Keratinocyte (primary cell): ENCODE measurements at places on chromosomes 2 and 18.

DNA sequence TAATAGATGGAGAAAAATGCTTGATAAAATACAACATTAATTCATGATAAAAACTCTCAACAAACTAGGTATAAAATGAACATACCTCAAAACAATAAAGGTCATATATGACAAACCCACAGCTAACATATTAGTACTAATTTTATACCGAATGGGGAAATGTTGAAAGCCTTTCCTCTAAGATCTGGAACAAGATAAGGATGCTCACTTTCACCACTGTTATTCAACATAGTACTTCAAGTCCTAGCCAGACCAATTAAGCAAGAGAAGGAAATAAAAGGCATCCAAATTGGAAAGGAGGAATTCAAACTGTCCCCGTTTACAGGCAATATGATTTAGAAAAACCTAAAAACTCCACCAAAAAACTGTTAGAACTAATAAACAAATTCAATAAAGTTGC lies 61.5 kb upstream of the CTIF start:
- no peaks in the 10 kb centered on the region for H3K4me1 ChIP-seq
- peaks cover 6% of the 10 kb centered on the region for H3K27me3 ChIP-seq
- no peak overlapping the region for H3K27ac ChIP-seq
- H3K4me3 ChIP-seq = no peak overlapping the region

DNA sequence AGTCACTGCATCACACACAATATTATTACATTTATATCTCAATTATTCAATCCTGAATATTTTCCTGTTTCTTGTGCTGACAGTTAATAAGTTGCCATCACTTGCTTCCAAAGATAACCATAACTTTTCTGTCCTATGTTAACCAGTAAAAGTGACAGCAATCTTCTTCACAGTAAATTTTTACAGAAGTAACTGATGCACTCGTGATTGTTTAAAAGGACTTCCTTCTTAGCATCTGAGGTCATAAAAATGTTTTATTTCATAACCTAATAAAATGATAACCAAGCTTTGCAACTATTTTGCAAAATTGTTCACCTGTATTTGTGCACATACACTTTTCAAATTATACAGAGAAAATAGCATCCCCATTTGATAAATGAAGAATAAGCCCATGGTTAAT lies 20.6 kb upstream of the ANKRD62 start:
- DNase-seq = no peak
- no peaks in the 10 kb centered on the region for H3K27me3 ChIP-seq
- H3K4me3 ChIP-seq = no peak overlapping the region
- no peaks in the 10 kb centered on the region for H3K36me3 ChIP-seq
- no peak overlapping the region for H3K27ac ChIP-seq
- no peaks in the 10 kb centered on the region for H3K4me1 ChIP-seq

- DNase-seq = peak; percentile 2
- no peak overlapping the region for H3K4me3 ChIP-seq
Observed at GRCh38 chr18:70489986-70490933, 201.4 kb downstream of the SOCS6 start.

DNA sequence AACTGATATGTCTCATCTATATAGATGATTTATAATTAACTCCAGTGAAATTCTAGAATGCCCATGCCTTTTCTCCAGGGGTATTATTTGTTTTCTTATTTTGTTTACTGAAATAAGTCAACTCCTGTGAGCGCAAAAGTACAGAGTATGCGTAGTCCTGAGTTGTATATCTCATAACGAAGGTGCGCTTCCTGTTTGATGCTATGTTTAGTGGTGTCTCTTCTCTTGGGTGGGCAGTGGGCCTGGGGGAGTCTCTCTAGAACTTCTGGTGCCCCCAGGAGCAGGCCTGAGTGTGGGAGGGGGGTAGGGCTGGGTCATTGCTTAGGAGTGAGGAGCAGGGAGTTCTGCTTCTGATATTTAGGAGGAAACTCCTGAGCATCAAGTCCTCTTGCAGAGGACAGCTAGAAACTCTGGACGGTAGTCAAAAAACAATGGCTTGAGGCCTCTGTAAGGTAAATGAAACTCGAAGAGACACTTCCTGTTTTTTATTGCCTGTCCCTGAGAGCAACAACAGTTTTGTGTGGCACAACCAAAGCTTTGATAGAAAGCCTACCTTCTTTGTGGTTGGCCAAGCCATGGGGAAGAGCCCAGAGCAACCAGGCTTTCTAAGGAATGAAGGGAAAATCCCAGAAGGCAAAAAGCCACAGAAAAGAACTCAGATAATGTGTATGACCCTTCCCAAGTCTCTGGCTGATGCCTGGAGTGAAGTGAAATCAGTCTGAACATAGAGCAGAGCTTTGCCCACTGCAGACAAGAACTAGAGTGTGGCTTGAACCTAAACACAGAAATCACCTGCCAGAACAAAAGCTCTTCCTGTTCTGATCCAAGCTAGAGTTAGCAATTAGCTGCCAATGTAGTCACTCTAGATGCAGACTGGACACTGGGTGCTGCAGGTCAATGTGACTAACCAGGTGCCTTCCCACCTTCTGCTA lies 8.5 kb upstream of the SP140L start:
- no peak overlapping the region for H3K27ac ChIP-seq
- H3K4me3 ChIP-seq = no peak overlapping the region
- no peaks in the 10 kb centered on the region for H3K4me1 ChIP-seq
- no peaks in the 10 kb centered on the region for H3K36me3 ChIP-seq

- no peak overlapping the region for H3K27ac ChIP-seq
- H3K4me1 ChIP-seq = peaks cover 29% of the 10 kb centered on the region
- no peak for DNase-seq
- H3K36me3 ChIP-seq = peaks cover 69% of the 10 kb centered on the region
- H3K27me3 ChIP-seq = no peaks in the 10 kb centered on the region
- no peak overlapping the region for H3K4me3 ChIP-seq
Observed at GRCh38 chr2:86039178-86039962, 66.3 kb downstream of the POLR1A start.

GRCh38 chr2:217714287-217714751 lies 288.5 kb downstream of the TNS1 start:
- H3K27me3 ChIP-seq = no peaks in the 10 kb centered on the region
- no peak overlapping the region for H3K4me3 ChIP-seq
- no peaks in the 10 kb centered on the region for H3K36me3 ChIP-seq
- no peak overlapping the region for H3K27ac ChIP-seq

GRCh38 chr18:4040391-4041092 lies 414.6 kb downstream of the DLGAP1 start:
- no peaks in the 10 kb centered on the region for H3K36me3 ChIP-seq
- H3K4me3 ChIP-seq = no peak overlapping the region
- H3K4me1 ChIP-seq = no peaks in the 10 kb centered on the region
- no peak overlapping the region for H3K27ac ChIP-seq

DNA sequence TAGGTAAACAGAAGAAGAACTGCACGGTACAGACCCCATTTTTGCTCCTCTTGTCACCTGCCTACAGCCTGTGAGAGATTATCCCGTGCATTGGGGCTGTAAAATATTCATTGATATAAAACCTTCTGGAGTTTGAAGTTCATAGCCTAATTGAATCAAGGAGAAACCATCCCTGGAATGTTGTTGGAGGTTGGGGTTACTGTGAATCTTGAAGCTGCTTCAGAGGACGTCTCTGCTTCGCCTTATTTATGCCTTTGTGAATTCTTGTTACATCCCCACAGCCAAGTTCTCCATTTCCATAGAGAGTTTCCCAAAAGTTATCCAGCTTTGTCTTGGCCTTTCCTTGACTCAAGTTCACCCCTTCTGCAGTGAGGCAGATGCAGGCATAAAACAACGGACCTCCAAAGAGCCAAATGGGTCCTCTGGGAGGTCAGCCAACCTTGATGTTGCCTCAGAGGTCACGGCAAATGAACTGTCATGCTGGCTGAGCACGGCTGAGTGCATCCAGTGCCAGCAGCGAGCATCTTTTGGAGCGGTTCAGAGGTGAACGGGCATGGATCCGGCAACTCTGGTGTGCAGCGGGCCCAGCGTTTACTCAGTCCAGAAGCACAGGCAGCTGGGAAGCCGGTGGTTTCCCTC lies 317.6 kb downstream of the PRKCE start:
- no peaks in the 10 kb centered on the region for H3K36me3 ChIP-seq
- H3K27ac ChIP-seq = no peak overlapping the region
- no peak for DNase-seq
- no peaks in the 10 kb centered on the region for H3K27me3 ChIP-seq

DNA sequence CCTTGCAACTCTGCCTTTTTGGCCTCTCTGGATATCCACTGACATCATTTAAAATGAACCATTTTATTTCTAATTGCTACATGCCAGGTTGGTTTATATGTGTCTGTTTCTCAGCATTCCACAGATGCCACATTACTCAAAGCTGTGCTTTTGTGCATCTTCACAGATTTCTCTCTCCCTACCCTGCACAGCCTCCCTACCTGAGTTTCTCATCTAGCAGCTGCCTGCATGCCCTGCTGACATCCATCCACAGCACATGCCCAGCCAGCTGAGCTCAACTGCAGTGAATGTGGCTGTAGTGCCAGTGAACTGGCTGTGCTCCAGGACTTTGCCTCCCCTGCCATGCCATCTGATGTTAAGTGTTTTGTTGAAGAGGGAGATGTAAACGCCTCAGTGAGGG lies 44.5 kb downstream of the PKP4 start:
- H3K27me3 ChIP-seq = no peaks in the 10 kb centered on the region
- H3K36me3 ChIP-seq = peaks cover 4% of the 10 kb centered on the region
